ENCODE measurements at places on chromosomes 12 and 14.

GRCh38 chr12:30416631-30417030 lies 279.0 kb downstream of the IPO8 start:
- DNase-seq = no peak

GRCh38 chr14:103628684-103629502 lies at the start of gene KLC1:
Gene KLC1 (plus strand): TSS chr14:103629211. CDS start chr14:103654565, 25,354 bp downstream.
- peak; percentile 70 for DNase-seq

GRCh38 chr12:94173660-94174265 lies 25.4 kb downstream of the PLXNC1 start:
- no peak for DNase-seq

DNA sequence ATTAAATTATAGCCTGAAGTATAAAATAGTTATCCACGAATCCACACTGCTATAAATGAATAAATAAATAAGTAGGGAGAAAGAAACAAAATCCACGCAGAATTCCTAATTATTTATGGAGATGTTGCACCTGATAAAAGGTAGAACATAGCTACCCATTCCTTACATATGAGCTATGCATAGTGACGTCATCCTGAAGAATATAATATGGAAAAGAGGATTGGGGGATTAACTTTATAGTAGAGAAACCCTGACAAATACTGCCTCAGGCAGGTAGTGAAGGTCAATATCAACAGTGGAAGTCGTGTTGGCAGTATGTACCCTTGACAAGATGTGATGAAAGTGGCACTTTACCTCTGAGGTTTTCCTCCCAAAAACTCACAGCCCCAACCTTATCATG lies 82.5 kb downstream of the PLCZ1 start:
- no peak for DNase-seq

- no peak for DNase-seq
These were observed 134.6 kb downstream of the CACNA1C start for GRCh38 chr12:2187195-2187945.

DNA sequence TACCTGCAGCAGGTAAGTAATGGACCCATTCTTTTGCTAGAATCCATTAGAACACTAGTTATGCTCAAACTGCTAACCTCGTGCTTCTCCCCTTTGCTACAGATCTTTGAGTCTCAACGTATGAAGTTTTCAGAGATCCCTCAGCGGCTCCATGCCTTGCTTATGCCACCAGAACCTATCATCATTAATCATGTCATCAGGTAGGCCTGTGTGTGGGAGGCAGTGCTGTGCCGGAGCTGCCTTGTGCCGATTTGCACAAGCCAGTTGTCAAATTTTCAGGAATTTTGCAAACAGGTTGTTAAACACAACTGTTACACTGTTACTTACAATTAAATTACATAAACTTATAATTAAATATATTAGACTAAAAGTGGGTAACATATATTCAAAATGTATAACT lies 5.2 kb downstream of the SMARCD1 start:
- DNase-seq = no peak

- DNase-seq = no peak
These were observed 73.5 kb downstream of the TNFAIP2 start for GRCh38 chr14:103196716-103197115.

- DNase-seq = no peak
These were observed 378.9 kb downstream of the FUT8 start for GRCh38 chr14:65791191-65791981.

DNA sequence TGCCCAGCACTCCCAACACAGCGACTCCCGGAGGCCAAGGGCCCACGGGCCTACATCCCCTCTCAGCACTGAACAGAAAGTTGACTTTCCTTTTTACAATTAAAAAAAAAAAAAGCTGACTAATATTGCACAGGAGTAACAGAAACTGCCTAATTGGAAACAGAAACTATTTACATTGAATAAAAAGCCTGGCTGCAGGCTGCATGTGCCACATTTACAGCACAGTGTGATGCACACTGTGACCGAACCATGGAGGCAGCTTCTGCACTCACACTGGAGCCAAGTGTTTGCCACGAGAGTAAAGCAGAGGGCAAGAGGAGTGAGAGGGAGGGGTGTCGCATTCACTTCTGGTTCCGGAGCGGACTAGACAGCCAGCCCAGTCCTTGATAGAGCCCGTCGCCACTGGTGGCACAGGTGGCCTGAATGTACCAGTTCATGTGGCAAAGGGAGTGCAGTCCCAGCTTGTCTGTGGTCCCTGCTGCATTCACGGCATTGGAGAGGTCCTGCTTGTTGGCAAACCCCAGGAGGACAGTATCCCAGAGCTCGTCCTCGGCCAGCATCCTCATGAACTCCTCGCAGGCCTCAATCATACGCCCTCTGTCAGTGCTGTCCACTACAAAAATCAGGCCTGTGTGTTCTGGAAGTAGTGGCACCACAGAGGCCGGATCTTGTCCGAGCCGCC lies 59.2 kb downstream of the SPPL3 start:
- DNase-seq = no peak

- no peak for DNase-seq
These were observed 184.6 kb downstream of the SLC6A15 start for GRCh38 chr12:84727961-84728360.

DNA sequence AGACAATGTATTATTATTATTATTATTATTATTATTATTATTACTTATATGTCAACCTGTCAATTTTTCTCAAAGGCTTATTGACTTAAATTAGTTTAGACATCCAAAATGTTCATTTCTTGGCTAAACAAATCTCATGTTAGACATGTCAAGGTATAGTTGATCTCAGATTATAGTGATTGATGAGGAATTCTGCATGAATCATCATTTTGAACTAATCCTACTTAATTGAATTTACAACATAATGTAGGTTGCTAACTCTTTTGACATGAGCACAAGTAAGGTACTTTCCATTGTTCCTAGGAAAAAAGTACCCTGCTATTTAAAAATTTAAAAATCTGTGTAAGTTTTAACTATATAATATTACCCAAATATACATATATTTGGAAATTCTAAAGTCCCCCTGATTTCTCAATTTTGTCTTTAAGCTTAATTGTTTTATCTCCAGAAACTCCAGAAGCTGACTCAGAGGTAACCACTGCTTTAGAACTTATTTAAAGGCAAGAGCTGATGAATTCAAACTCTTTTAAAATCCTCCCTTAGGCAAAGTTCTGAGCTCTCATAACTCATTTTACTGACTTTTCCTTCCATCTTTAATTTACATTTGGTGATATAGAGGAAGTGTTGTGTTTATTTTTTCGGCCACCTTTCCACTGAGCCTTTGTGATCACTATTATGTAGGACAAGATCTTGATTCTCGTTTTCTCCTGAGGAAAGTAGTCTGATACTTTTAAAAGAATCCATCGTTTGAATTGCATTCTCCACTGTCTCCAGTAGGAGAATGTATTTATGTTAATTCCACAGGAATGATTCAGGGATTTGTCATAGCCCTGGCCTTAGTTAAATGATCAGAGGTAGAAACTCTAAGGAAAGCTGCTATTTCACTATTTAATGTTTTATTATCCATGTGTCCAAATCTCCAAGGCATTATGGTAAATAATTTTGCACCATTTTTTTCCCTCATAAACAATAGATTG lies 1304.5 kb downstream of the AACS start:
- DNase-seq = no peak

- DNase-seq = no peak
These were observed 10.8 kb downstream of the NAV3 start for GRCh38 chr12:77841521-77841920.

DNA sequence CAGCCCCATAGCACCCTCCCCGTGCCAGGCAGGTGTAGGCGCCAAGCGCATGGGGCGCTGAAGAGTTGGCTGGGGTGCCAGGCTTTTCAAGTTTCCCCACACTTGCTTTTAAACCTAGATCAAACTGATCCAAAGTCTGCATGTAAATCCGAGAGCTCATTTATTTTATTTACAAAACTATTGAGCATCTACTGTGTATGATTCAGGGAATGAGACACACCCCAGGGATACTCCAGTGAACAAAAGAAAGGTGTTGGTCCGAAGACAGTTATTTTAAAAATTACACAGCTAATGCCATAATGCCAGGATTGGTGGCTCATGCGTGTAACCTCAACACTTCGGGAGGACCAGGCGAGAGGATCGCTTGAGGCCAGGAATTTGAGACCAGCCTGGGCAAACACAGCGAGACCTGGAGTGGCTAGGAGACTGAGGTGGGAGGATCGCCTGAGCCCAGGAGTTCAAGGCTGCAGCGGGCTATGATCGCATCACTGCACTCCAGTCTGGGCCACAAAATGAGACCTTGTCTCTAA lies 780 bp upstream of the SLC41A2 start:
- no peak for DNase-seq

- DNase-seq = no peak
These were observed 7.5 kb downstream of the HEBP1 start for GRCh38 chr12:12992418-12993130.

DNA sequence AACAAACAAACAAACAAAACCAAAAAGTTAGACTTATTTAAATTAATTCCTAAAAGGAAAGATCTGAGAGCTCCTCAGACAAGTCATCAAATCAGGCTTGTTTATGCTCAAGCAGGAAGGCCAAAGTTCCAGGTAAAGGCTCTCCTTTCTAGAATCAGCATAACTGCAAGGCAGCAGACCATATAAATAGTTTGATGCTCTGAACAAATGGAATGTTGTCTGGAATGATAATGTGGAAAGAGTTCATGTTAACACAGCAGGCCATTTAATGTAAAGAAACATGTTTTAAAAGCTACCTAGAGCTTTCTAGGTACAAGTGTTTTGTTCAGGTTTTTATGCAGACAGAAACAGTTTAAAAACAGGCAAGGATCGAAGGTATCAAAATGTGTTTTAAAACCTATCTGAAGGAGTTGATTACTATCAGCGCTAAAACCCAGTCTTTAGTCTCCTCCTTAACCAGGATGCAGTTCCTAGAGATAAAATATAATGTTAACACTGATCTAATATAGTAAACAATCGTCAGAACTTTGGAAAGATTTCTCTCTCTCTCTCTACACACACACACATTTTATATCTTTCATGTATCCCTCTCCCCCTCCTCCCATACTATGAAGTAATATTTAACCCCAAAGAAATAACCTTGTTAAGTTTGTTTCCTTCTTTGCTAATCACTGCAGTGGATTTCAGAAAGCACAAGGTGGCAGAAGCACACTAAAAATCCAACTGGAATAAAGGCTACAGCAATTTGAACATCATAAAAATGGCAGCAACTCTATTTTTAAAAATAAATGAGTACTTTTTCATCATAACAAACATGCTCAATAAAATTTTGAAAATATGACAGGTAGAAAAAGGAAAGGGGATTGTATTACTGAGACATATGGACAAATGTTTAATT lies 135.5 kb downstream of the PAWR start:
- DNase-seq = no peak

DNA sequence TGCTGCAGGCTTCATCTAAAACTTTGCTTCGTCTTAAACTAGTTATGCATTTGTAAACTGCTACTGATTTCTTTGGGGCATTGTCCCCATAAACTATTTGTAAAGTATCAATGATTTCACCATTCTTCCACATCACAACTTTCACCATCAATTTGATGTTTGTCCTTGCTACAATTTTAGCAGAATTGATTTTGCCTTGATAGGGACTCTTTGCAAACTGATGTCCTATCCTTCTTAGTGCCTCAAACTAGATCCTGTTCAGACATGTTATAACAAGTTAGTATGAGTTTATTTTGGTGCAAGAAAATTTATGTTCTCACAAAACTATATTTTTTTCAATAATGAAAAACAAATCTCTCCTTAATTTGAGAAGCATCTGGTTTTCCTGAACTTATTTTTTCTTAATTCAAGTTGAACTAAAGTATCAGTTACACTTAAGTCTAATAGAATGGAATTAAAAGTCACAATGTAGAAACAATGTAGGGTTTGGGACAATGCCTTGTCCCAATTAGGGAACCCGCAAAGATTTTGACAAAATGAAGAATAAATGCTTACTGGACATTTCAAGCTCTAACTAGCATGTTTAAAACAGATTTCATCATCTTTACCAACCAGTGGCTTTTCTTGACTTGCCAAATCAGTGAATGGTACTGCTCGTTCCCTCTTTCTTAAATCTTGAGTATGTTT lies 10.1 kb upstream of the ARID4A start:
- no peak for DNase-seq

DNA sequence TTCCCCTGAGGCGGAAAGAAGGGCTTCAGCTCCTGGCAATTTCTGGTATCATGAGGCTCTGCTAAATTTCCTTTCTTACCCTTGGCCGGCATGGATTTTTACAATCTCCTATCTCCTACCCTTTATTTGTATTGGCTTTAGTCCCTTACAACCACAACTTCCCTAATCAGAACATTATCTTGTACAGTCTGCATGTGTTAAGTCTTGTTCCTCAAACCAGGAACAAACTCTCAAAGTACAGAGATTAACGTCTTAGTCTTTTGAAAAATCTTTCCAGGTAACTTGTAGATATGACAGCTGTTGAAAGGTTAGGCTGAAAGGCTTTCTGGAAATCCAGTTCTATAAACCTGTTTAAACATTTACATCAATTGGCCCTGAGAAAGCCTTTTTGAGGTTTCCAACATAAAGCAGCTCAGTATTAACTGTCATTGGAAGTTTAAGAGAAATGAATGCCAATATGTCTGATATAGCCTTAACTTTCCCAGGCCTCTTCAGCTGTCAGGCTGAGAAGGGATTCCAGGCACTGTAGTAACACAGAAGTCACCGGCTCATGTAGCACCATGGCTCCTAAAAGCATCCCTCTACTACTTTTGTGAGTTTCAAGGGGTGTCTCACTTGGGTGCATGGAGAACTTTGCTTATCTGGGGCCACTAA lies 360.5 kb downstream of the FUT8 start:
- DNase-seq = no peak

GRCh38 chr14:95725685-95726336 lies 11.9 kb upstream of the TCL1A start:
- DNase-seq = no peak

DNA sequence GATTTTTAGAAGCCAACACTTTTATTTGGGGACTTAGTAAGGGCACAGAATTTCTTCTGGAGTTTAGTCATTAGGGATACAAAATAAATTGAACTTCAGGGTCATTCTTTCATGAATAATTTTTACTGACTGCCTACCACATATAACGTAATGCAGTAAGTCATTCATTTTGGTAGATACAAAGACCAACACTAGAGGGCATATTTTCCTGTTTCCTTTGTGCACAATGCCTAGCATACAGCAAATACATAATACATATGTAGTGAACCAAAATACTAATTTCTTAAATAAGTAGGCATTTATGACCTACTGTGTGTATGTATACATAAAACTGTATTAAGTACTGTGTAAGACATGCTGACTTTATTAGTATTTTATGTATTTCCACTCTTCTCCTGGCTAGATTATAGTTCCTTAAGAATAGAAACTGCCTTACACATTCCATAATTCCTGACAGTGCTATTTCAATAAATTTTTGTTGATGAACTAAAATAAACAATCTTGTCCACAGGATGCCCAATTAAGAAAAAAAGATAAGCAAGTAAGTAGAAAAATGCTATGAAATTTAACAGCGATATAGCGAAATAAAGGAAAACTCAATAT lies 47.9 kb downstream of the PPP1R12A start:
- DNase-seq = no peak

GRCh38 chr12:94710933-94711332 lies 60.6 kb upstream of the TMCC3 start:
- no peak for DNase-seq
